ENCODE measurements at places on chromosomes 3 and 15.

DNA sequence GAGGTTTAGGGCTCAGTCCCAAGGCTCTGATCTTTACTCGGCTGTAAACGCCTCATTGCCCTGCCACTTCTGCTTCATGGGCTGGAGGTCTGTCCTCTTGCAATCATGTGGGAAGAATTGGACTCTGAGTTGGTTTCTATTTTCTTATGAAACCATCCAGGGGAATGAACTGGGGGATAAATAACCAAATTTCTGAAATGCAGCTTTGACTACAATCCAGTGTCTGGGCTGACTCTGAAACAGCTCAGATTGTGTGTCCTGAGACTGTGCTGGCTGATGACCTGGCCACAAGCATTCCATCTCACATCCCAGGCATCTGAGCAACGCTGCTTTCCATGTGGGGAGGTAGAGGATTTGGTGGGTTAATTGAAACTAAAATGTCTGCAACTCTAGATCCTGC is 71.0 kb upstream of the GALNT15 start:
- DNase-seq = no peak

DNA sequence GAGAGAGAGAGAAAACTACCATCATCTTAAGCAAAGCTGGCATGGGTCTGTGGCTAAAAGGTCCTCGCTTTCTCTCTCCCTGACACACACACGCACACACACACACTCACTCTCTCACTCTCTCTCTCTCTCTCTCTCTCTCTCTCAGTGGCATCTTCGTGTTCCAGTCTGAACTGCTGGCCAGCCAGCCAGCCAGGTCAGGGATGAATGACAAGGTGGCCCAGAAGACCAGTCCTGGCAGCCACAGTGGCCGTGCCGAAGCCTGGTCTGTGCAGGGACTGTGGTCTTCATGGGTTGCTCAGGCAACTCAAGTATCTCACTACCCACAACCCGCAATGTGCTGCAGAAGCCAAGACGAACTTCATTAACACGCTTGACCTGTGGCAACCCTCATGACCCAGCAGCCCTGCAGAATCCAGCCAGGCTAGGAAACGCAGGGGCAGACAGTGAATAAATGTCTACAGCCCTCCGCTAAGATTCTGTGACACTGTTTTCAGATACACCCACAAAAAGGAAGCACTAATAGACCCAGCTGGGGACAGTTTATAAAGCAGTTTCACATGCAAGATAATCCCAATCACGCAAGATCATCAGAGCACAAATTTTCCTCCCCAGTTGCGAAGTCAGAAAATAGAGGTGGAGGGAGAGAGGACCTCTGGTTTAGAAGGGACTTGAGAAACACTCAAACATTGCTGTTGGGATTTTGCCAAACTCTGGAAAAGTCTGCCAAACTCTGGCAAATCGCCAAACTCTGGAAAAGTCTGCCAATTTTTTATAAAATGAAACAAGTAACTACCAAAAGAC is 66.4 kb downstream of the XXYLT1 start:
- no peak for DNase-seq

GRCh38 chr15:60526127-60526616 is 47.2 kb upstream of the ICE2 start:
- DNase-seq = no peak

- DNase-seq = no peak
Measured at GRCh38 chr3:116367761-116368395, 77.4 kb downstream of the LSAMP start.

GRCh38 chr3:17478673-17479072 is 263.8 kb downstream of the TBC1D5 start:
- no peak for DNase-seq

DNA sequence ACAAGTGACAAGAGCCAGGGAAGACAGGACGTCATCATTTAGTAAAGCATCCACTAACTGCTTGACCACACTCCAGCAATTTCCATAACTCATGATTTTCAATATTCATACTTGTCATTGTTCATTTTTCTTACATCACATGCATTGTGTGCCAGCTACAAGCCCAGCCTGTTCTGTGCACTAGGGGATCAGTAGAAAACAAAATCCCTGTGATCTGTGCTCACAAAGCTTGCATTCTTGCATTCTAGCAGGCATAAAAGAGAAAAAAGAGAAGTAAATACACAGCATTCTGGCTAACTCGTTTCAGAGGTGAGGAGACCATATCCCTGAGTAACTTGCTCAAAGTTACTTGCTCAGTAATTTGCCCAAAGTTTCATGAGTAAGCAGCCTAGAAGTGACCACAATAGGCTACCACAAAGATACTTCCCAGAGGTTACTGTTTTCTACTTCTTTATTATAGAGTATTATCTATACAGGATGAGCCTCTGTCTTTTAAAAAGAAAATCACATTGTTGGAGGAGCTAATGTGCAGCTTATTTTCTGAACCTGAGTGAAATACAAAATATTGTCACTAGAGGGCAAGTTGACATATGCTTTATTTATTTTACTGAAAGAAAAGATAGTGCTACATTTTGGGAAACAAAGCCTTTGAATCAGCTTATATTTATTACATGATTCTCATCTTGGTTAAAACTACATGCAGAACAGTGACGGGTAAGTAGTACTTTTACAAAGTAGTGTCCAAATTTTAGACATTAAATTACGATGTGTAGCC is 701.4 kb upstream of the LMCD1 start:
- DNase-seq = no peak

- peak; percentile 33 for DNase-seq
Measured at GRCh38 chr15:38254051-38254883, 1.6 kb downstream of the SPRED1 start.

DNA sequence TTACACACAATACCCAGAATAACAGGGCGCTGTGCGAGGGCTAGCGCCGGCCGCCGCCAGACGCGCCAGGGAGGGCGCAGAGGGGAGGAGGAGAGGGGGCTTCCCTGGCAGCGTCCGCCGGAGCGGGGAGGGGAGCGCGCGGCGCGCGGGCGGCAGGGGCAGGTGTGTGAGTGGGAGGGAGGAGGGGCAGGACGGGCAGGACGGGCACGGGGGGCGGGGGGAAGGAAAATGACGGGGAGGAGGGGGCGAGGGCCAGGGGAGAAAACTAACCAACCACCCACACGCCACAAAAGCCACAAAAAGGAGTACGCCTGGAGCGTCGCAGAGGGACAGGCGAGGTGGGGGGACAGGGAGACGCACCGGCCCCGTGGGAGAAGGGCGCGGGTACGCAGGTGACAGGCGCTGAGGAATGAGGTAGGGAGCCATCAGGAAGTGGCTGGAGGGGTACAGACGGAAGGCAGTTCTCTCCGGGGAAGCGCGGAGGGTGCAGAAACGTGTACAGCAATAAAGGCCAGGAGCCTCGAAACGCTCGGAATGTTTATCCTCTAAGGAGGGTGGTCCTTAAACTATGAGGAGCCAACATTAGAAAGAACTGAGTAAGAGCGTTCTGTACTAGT is 610 bp upstream of the SATB1 start:
- DNase-seq = peak; percentile 49

GRCh38 chr3:183427196-183427875 is 1.1 kb downstream of the MCF2L2 start:
- no peak for DNase-seq

DNA sequence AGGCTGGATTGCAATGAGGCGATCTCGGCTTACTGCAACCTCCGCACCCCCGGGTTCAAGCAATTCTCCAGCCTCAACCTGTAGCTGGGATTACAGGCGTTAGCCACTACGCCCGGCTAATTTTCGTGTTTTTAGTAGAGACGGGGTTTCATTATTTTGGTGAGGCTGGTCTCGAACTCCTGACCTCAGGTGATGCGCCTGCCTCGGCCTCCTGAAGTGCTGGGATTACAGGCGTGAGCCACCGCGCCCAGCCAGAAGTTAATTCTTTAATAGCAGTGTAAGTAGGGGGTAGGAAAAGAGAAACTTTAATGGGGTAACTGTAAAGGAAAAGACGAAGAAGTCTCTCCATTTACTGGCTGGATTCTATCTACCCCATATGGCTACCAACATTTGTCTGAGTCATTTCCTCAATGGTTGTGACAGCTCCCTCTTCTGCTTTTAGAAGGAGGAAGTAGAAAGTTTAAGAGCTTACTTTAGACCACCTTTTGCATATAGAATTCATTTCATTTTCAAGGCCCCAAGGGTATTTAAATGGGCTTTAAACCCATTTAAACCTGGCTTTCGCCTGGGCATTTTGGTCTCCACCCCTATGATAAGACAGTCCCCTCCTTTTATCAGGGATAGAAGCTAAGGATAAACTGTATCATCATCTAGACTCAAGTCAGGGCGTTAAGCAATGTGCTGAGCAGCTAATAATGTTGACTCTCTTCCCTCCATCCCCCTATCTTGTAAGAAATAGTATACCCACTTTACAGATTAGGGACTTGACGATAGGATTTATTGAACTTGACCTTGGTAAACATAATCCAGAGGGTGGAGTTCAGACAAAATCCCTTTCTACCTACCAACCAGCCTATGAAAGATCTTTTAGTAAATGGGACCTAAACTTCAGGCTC is 1.1 kb upstream of the CDV3 start:
- no peak for DNase-seq

DNA sequence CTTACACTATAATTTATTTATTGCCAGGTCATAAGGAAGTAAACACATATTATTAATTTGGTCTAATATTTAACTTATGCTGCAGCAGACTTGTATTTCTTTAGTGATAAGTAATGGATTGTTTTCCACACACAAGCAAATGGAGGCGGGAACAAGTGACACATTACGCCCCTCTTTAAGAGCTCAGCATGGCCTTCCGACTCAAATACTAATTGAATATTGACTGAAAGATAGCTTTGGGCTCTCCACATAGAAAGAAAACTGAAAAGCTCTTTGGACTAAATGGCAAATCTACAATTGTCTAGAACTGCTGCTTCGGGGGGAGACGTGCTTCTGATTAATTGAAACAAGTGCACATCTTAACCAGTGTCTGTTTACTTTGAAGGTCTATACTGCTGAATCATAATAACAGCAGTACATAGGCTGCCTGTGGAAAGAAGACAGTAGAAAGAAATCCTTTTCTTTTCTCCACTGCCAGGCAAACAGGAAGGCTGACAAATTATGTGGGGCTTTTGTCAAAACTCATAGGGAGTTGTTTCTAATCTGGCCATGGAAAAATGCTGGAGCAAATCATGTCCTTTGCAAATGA is 15.9 kb downstream of the CADPS start:
- no peak for DNase-seq

DNA sequence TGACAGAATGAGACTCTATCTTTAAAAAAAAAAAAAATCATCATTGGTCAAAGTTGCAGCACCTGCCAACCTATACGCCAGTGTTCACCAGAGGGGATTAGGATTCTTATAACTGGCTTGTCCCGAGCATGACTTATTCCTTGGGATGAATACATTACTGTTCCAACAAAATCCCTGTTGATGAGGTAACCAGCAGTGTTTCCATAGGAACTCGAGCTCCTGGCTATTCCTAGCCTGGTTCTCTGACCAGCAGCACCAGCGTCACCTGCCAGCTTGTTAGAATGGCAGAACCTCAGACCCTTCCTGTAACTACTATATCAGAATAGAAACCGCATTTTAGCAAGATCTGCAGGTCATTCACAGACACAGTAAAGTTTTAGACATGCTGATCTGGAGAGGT is 364.4 kb downstream of the PTPRG start:
- no peak for DNase-seq

GRCh38 chr15:101444807-101445508 is 44.5 kb downstream of the PCSK6 start:
- no peak for DNase-seq

DNA sequence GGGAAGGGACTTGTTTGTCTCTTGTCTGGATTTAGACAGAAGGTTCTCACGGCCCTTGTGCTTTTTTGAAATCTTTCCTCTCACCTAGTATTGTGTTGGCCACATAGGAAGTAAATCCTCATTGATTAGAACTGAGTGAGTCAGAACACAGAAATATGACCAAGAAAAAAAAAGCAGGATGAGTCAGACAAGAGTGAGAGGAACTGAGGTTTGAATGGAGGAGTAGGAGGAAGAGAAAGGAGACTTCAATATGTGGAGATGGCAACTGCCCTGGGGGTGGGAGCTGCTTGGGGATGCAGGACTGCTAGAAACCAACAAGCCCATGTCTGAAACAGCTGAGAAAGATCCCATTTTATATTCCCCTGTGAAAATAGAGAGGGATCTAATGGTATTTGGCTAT is 194.1 kb upstream of the ZBTB20 start:
- no peak for DNase-seq

DNA sequence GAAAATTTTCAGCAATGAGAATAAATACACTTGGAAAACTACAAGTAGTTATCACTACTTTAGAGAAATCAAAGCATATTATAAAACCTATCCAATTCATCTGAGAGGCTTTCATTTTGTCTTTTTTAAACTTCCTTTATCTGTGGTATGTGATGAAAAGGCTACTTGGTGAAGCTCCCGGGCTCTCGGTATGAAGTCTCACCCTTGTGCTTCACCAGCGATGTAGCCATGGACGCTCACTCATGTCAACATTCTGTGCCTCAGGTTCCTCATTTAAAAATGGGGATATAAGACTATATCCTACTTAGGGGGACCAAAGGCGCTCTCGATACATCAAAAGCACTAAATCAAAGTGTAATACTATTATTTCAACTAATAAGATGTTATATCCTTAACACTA is 14.9 kb downstream of the SATB1 start:
- DNase-seq = no peak

DNA sequence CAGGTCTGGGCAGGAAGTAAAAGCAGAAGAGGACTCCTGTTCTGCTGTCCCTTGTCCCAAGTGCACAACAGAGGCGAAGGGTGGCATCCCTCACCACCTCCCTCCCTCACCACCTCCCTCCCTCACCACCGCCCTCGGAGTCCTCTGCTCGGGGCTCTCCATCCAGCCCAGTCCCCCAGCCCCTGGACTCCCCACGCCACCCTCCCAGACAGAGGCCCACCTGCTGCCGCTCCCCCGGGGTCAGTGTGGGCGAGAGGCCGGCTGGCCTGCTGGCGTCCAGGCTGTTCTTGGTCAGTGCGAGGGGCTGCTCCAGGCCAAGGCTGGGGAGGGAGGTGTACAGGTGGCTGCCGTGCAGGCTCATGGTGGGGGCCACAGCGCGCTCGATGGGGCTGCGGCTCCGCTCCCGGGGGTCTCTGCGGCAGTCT is 79.1 kb downstream of the VGLL4 start:
- no peak for DNase-seq

DNA sequence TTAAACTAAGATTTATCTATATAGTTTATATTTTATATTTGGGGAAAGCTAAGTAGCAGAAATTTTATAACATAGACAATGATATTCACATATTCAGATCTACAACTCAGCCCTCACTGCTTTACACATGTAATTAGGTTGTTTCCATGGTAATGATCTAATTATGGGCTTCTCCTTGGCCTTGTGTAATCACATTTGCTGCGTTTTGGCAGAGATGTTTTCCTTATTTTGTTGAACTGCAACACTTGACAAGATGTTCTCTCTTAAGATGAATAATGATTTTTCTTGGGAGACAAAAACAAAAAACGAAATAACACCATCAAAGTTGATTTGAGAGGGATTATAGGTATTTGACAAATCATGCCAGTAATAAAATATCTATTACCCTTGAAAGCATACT is 635.6 kb upstream of the TBL1XR1 start:
- no peak for DNase-seq

GRCh38 chr3:134677196-134677986 is 26.6 kb upstream of the KY start:
- no peak for DNase-seq

- no peak for DNase-seq
Measured at GRCh38 chr3:90145094-90145860, 1037.9 kb downstream of the EPHA3 start.

Data from activated effector memory CD4-positive, alpha-beta T cell treated with Interleukin-2 at 50 U/mL for 16 hours (primary cell).